Smooth muscle cell of trachea (primary cell): ENCODE measurements at places on chromosomes 12 and 14. TPM values are rescaled to one million over a fixed set of nuclear protein-coding genes. Genes with fewer than 3 reads are reported as not detected.

Gene HOXC10
- total RNA-seq, result not detected in 2 replicates

Gene PPM1H
- 0.29 and 0.66 TPM in 2 replicates for total RNA-seq

Gene BIN2
- not detected in 2 replicates for total RNA-seq

Gene KRT4
- total RNA-seq, result not detected in 2 replicates

Gene SLC2A14
- total RNA-seq, result 0.17 TPM in 1 of 2 replicates, not detected in the other
